ENCODE measurements at places on chromosomes 16 and 17. TPM values are rescaled to one million over a fixed set of nuclear protein-coding genes. Genes with fewer than 3 reads are reported as not detected.

The FBXW10 gene
- polyA plus RNA-seq, result not detected

The MEFV gene
- not detected for polyA plus RNA-seq

The HAS3 gene
- 0.34 TPM for polyA plus RNA-seq

DNA sequence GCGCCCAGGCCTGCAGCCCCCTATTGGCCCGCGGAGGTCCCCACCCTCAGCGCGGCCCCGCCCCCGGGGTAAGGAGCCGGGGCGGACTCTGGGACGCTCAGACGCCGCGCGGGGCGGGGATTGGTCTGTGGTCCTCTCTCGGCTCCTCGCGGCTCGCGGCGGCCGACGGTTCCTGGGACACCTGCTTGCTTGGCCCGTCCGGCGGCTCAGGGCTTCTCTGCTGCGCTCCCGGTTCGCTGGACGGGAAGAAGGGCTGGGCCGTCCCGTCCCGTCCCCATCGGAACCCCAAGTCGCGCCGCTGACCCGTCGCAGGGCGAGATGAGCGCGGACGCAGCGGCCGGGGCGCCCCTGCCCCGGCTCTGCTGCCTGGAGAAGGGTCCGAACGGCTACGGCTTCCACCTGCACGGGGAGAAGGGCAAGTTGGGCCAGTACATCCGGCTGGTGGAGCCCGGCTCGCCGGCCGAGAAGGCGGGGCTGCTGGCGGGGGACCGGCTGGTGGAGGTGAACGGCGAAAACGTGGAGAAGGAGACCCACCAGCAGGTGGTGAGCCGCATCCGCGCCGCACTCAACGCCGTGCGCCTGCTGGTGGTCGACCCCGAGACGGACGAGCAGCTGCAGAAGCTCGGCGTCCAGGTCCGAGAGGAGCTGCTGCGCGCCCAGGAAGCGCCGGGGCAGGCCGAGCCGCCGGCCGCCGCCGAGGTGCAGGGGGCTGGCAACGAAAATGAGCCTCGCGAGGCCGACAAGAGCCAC, at the start of gene NHERF1:
Gene NHERF1 (plus strand): TSS at position 100 of the 750 bp plus-strand sequence. CDS start 219 bp downstream, at position 319.
- DNase-seq, result peak; percentile 98

DNA sequence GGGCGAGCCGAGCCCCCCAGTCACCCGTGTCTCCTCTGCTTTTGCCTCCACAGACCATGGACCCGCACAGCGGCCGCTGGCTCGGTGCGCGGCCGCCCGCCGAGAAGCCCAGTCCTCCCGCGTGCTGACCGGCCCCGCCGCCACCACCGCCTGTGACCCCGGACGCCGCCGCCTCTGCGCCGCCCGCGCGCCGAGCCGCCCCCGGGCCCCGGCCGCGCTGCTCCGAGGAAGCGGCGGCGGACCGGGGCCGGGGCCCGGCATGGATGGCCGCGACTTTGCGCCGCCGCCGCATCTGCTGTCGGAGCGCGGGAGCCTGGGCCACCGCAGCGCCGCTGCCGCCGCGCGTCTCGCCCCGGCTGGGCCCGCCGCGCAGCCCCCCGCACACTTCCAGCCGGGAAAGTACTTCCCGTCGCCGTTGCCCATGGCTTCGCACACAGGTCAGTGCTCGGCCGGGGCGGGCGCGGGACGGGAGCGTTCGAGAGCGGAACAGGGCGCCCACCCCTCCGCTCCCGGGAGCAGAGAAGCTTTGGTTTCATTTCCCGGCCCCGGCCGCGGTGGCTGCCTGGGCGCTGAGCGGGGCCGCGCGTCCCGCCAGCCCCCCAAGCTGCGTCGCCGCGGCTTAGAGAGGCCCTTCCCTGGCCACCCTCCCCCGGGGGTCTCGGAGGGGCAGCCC, 4.4 kb downstream of the BAHCC1 start:
- no peak for DNase-seq

All from kidney (tissue), 22 donors.